Germinal center (tissue), 1 donor: ENCODE measurements at places on chromosomes 3 and 15.

GRCh38 chr3:15102836-15103235, 3.9 kb upstream of the RBSN start:
- no peak for DNase-seq

- no peak for DNase-seq
Observed at GRCh38 chr3:118909763-118910162, 124.9 kb downstream of the IGSF11 start.

DNA sequence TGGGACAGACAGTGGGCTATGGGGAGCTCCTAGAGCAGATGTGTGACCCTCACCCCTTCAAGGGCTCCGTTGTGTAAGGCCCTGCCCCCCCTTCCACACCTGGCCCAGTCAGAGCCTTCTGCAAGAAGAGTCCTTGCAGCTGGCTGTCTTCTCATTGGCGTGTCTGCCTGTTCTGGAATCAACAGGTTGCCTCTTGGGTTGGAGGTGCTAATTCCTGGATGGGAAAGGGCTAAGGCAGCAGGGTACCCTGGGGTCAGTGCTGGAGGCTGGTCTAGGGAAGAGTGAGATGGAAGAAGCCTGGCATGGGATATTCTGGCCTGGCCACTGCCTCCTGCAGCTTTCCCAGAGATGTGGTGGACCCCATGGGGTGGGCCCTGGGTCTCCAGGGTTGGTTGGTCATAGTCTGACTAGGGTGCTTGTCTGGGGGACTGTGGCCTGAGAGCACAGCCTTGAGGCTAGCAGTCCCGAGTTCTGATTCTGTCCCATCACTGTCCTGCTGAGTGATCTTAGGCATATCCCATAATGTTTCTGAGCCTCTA, 5.1 kb downstream of the TEX264 start:
- no peak for DNase-seq

GRCh38 chr3:124033360-124034015, 41.6 kb upstream of the ROPN1 start:
- DNase-seq = peak; percentile 9

DNA sequence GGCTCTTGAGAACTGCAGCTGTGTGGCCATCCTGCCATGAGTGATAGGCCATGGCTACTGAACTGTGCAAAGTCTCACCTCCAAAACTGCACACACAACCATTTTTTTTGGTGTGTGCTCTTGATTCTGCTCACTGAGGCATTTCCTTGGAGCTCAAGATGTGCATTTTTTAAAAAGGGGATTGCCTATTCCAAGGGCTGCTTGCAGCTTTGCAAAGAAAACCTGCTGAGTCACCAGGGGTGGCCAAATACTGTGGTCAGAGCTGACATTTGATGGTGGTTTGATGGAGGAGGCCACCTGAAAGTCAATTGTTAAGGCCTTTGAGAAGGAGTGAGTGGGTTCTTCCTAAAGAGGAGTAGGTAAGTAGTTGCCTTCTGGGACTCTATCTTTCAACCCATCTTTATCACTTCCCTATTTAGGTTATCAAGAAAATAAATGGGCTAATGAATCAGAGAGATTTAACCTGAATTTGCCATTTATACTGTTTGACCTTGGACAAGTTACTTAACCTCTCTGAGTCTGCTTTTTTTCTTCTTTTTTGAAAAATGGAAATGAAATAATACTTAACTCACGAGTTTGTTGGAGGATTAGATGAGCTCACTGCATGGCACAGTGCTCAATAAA, 87.9 kb downstream of the CHST2 start:
- DNase-seq = peak; percentile 44

- DNase-seq = no peak
Observed at GRCh38 chr15:39132954-39133600, 447.8 kb upstream of the THBS1 start.

- DNase-seq = no peak
Observed at GRCh38 chr3:87268646-87269211, 7.7 kb downstream of the POU1F1 start.

DNA sequence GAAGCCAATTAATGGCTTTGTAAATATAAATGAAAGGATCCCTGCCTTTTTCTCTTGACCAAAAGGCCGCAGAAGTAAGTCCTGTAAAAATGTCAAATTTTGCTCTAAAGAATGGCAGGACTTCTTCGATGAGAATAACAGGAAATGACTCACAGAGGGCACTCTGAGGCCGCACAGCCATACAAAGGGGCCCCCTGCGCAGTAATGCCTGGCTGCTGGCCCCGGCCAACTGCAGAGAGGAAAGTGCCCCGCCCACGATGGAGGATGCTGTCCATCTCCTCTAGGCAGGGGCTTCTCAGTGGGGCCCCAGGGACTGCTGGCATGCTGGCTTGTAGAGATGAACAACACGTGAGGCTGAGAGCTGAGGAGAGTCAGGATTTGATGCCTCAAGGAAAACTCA, 18.1 kb upstream of the SCN10A start:
- DNase-seq = no peak

- no peak for DNase-seq
Observed at GRCh38 chr3:41044523-41044922, 154.8 kb upstream of the CTNNB1 start.

DNA sequence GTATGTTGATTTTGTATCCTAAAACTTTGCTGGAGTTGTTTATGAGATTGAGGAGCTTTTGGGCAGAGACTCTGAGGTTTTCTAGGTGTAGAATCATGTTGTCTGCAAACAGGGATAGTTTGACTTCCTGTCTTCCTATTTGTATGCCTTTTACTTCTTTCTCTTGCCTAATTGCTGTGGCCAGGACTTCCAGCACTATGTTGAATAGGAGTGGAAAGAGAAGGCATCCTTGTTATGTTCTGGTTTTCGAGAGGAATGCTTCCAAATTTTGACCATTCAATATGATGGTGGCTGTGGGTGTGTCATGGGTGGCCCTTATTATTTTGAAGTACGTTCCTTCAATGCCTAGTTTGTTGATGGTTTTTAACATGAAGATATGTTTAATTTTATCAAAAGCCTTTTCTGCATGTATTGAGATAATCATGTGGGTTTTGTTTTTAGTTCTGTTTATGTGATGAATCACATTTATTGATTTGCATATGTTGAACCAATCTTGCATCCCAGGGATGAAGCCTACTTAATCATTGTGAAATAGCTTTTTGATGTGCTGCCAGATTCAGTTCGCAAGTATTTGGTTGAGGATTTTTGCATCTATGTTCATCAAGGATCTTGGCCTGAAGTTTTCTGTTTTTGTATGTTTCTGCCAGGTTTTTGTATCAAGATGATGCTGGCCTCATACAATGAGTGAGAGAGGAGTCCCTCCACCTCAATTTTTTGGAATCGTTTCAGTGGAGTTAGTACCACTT, 188.1 kb downstream of the MINAR1 start:
- no peak for DNase-seq

- DNase-seq = peak; percentile 43
Observed at GRCh38 chr15:63605816-63606215, 8.6 kb downstream of the FBXL22 start.

- no peak for DNase-seq
Observed at GRCh38 chr3:125238759-125239158, 26.2 kb upstream of the SLC12A8 start.

DNA sequence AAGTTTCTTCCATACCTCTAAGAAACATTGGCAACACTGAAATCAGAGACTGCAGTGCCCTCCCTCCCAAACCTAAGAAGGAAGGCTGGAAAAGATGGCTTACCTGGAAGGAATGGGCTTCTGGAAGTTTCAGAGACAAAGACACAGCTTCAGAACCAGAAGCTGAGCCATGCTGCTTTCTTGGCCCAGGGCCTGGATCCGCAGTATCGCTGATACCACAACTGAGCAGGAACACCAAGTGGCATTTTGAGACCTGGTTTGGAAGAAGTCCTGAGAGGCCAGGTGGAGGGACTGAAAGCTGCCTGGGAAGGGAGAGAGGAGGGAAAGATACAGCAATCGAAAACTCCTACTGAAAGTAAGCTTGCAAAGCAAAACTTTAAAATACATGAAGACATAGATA, 19.8 kb downstream of the GPR160 start:
- no peak for DNase-seq

DNA sequence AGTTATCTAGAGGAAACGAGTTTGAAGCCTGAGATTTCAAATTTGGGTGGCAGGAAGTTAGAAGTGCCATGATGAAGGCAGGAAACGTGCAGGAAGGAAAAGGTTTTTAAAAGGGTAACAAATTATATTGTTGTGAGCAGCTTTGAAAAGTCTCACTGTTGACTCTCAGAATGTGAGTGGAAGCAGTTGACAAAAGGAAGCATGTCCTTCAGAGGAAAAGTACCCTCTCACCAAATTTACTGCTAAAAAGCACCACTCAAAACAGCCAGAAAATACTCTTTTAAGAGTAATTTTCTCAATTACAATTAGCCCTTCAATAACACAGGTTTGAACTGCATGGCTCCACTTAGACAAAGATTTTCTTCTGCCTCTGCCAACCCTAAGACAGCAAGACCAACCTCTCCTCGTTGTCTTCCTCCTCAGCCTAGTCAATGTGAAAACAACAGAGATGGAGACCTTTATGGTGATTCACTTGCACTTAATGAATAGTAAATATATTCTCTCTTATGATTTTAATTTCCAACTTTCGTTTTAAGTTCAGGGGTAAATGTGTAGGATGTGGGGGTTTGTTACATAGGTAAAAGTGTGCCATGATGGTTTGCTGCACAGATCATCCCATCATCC, 117.1 kb upstream of the LIPC start:
- DNase-seq = no peak

GRCh38 chr15:77577366-77577950, 55.3 kb downstream of the LINGO1 start:
- no peak for DNase-seq

- DNase-seq = no peak
Observed at GRCh38 chr15:59304034-59304795, 68.5 kb downstream of the MYO1E start.

- DNase-seq = no peak
Observed at GRCh38 chr15:56176996-56177395, 66.7 kb downstream of the RFX7 start.

DNA sequence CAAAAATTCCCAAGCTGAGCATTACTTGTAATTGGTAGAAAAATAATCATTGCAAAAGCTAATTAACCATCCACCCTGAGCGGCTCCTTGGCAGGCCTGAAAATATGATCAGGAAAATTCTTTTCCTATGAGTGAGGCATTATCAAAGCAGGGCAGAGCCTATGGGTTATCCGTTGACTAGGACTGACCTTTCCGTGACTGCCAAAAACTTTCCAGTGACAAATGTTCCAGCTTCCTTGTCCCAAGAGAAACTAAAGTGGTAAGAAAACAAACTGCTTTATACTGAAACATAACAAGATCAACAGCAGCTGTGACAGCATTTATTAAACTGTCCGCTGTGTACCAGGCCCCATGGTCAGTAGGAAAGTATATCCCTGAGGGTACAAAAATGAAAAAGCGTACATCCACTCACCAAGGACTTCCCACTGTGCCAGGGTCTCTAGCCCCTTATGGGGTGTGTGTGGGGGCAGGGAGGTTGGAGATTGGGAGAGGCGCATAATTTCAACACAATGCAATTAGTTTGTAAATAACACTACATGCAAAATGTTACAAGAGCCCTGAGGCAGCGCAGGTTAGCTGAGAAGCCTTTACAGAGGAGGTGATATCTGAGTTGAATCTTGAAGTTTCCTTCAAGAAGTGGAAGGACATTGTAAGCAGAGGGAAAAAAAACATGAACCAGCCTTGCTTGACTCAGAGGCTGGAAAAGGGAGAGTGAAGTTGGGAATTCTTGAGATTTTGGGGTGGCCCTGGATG, 8.5 kb downstream of the LIPC start:
- DNase-seq = no peak

- DNase-seq = peak; percentile 64
Observed at GRCh38 chr15:42549032-42549491, 424 bp downstream of the HAUS2 start.

- DNase-seq = no peak
Observed at GRCh38 chr3:14177580-14178246, 688 bp downstream of the XPC start.

DNA sequence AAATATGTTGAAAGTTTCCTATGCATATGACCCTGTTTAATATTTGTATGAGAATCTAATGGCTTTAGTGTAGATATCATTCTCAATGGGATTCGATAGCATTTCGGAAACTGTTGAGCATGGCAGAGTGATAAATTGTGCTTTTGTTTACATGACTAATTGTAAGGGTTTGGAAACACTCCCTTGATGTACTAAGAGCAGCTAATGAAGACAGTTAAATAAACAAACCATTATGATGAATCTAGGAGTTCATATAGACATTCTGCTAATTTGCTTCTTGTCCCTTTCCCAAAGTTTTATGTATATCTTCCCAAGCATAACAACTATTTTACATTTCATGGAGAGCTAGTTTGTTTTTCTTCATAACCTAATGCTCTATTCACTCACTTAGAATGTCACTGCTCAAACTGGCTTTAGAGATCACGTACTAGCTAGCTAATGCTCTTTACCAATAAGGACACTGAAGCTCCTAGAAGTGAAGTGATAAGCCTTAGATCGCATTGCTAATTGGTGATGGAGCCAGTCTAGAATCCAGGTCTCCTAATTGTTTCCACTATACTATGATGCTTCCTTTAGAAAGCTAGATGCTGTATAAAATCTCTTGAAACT, 140.8 kb downstream of the TP63 start:
- DNase-seq = no peak

DNA sequence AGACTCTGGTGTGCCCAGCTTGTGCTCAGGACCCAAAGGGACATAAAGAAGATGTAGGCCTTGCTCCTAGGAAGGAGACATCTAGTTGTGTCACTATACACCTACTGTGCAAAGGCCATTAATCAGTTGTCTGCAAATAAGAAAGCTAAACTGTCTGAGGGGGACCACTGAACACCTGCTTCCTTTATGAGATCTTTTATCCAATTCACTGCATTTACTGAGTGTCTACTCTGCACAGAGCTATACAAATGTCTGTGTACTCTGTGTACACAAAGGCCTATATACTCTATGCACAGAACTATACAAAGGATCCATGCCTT, 124.8 kb downstream of the CTNNB1 start:
- no peak for DNase-seq

GRCh38 chr15:28098766-28099554, at the start of gene OCA2:
TSS of gene OCA2 (minus strand) at chr15:28099315. CDS start at chr15:28081874, 17,441 bp downstream.
- DNase-seq = peak; percentile 56
